ENCODE measurements at places on chromosomes 4 and X.

DNA sequence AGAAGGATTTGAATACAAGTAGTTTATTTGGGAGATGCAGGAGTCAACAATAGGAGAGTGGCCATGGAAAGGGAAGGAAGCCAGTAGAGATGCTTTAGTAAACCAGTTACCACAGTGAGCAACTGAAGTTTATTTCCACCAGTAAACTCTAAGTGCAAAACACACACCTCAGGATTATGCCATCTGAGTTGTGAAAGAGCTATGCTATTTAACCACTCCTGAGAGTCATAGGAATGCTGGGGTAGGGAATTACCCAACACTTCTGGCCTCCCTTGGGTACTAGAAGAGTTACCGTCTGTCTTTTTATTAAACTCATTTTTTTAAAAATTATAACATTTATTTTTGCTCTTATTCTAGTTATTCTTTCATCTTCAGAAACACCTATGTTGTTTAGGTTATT lies 834.6 kb upstream of the AMOT start:
- DNase-seq, result no peak

- no peak for DNase-seq
Observed at GRCh38 chr4:139857021-139857420, 191.4 kb downstream of the MGST2 start.

DNA sequence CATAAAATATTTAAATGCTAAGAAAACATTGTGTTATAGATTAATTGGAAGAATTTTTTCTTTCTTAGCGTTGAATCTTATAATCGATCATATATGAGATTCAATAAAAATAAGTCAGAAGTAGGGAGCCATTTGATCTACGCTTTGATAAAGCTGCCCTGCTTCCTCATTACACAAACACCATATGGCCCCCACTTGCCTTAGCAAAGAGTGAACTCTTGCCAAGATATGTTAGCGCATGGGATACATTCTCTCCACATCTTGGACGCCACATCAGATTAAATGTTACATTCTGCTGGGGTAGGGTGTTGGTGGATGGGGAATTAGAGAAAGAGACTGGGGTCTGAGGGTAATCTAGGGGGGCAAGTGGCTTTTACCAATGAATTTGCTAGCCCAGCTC lies 207.7 kb upstream of the MID1 start:
- DNase-seq, result no peak

- DNase-seq, result no peak
Observed at GRCh38 chr4:96170198-96170597, 330.3 kb downstream of the PDHA2 start.

DNA sequence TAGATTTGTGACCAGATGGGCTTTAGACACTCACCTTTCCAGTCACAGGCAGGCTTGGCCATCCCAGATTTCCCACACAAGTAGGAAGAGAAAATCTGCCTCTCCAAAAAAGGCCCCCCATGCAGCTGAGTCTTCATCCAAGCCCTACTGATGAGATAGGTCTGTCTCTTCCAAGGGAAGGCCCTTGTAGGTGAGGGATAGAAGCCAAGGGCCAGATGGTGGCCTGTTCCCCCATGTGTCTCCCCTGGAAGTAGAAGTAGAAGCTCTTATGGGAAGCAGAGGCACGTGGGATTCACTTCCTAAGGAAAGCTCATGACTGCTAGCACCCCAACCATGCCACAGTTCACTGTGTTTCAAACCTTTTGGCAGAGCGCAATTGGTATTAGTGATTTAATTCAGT lies 81.5 kb downstream of the REPS2 start:
- no peak for DNase-seq

DNA sequence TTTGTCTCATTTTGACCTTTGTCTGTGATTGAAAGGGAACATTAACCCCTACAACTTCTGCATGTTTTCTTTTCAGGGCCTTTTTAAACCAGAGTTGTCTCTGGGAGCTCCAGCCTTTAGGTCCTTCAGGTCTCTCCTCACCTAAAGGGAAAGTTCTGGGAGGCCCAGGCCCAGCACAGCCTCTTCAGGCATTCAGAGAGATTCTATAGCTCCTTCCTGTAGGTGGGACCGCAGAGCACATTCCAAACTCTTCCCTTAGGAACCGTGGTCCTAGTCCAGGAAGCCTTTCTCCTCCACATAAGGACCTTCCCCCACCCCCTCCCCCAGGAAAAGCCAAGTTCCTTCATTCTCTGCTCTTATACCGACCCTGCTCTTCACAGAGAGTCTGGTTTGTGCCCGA lies 14.9 kb downstream of the NKX6-1 start:
- DNase-seq, result no peak

DNA sequence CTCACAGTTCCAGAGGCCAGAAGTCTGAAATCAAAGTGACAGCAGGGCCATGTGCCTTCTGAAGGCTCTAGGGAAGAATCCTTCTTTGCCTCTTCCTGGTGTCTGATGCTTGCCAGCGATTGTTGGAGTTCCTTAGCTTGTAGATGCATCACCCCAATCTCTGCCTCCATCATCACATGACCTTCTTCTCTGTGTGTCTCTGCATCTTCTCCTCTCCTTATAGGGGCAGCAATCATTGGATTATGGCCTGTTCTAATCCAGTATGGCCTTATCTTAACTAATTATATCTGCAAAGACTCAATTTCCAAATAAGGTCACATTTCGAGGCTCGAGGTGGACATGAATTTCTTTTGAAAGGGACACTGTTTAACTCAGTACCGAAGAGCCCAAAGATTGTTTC lies 71.7 kb upstream of the RAI2 start:
- DNase-seq, result no peak

- DNase-seq, result no peak
Observed at GRCh38 chr4:56389558-56389957, 2.3 kb upstream of the AASDH start.

GRCh38 chr4:182743815-182744214 lies 173.4 kb downstream of the DCTD start:
- no peak for DNase-seq

- DNase-seq, result no peak
Observed at GRCh38 chr4:139028191-139028661, 12.6 kb downstream of the NOCT start.

DNA sequence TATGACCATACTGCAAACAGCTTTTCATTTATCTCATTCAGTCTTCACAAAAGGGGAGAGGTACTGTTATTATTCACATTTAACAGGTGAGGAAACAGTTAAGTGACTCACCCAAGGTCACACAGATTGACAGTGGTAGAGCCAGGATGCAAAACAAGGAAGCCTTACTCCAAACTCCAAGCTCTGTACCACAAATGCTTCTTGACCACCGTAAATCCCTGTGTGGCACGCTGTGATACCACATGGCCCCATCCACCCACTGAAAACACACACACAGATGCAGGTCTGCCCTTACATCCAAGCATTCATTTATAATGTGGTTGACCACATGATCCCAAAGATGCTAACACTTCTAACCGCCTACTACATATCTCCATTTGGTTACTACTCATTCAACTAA lies 129.5 kb downstream of the TSPAN5 start:
- DNase-seq, result no peak

DNA sequence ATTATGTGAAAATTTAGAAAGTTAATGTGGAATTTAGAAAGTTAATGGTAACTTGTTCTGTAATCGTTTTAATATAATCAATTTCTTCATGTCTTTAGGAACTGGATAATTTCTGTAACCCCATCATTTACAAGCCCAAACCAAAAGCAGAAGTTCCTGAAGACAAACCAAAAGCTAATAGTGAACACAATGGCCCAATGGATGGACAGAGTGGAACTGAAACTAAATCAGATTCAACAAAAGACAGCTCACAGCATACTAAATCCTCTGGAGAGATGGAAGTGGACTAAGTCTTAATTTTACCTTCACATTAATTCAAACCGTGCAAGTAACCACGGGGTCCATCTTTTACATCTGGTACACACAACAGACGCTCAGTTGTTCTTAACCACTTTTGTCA lies 48.1 kb upstream of the PLK4 start:
- no peak for DNase-seq

DNA sequence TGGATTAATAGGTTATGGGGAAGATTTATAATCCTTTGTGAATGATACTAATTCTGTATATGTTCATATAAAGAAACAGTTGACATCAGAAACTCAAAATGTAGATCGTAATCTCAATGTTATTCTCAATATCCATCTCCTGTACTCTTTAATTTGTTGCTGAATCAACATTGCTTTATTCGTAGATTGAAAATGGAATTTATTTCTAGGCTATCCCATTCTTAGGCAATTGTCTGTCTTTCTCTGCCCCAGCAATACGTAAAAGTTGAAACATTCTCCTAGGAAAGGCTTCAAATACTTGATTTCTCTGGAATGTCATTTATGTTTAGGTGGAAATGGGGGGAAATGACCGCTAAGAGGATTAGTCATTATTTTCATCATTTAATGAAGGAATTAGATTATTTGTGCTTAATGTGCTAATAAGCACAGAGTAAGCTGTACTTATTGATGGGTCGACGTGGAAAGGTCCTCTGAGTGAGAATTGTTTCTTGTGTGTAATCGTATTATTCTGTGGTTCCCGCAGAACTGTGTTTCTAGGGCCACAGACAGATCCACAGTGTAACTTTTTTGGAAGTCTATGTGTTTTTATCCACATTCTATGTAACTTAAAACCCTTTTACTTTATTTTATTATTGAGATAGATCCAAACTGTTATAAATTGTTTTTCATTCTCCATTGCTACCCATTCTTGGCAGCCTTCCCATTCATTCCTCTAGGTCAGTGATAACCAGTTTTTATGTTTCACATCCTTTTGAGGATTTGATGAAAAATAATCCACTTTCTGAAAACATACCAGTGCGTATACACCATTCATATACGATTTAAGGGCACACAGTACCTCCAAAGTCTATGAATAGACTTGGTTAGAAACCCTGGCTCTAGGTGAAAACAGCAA lies 262.9 kb downstream of the ARHGAP10 start:
- DNase-seq, result peak; percentile 50

GRCh38 chrX:132292793-132293192 lies 73.5 kb upstream of the RAP2C start:
- peak; percentile 70 for DNase-seq

DNA sequence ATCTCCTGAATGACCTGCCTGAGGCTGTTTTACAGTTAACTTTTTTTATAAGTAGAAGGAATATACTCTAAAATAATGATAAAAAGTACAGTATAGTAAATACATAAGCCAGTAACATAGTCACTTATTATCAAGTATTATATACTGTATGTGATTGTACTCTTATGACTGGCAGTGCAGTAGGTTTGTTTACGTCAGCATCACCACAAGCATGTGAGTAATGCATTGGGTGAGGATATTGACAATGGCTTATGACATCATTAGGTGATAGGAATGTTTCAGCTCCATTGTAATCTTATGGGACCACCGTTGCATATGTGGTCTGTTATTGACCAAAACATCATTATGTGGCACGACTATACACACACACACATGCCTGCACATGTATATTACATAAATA lies 20.5 kb downstream of the NUDT9 start:
- DNase-seq, result no peak

- no peak for DNase-seq
Observed at GRCh38 chr4:11640584-11640983, 211.9 kb upstream of the HS3ST1 start.

DNA sequence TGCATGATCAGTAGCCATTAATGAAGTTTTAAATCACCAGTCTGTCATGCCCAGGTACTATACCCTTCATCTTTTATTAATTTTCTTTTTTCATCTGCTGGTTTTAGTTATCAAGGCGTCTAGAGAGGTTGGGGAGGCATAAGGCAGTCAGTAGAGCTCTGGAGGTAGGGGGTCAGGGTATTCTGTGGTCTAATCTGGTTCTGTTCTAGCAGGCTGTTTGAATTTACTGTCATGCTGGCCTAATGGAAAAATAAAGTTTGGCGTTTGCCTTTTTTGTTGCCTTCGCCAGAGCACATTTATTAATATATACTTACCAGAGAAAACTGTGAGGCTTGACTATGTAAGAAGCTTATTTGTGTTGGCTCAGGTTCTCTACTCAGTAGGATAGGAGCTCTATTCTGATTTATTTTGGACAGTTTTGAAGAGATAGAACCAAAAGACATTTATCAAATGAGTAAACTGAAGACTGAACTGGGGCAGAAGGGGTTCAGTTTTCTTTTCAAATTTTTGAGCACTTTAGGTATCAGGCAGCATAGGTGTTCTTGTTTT lies 46.9 kb downstream of the TMEM131L start:
- no peak for DNase-seq

GRCh38 chr4:56681853-56682525 lies 893 bp upstream of the HOPX start:
- no peak for DNase-seq

DNA sequence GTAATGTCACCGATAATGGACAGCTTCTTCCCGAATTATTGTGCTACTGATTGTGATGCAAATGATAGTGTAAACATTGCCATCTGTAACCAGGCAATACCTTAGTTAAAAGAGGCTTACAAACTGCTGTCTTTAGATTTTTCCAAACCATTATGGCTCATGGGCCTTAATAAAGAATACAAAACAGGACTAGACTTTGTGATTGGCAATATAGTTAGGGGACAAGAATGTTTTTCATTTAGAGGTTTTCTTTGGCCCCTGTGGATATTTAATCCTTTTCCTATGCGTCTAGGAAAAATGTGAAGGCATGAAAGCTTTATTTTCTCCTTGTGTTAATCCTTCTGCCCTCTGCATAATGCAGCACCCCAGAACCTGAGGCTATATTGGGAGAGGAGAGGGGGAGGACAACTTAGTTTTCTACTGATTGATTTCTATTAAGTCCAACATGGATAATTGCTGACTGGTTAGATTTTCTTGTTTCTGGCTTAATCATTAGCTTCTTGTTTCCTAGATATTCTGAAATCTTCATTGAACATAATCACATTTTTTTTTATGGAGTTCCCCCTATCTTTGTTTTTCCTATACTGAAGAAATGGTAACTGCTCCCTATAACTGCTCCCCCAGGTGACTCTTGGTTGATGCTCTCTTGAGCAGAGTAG lies 1.9 kb downstream of the PRPS1 start:
- no peak for DNase-seq

DNA sequence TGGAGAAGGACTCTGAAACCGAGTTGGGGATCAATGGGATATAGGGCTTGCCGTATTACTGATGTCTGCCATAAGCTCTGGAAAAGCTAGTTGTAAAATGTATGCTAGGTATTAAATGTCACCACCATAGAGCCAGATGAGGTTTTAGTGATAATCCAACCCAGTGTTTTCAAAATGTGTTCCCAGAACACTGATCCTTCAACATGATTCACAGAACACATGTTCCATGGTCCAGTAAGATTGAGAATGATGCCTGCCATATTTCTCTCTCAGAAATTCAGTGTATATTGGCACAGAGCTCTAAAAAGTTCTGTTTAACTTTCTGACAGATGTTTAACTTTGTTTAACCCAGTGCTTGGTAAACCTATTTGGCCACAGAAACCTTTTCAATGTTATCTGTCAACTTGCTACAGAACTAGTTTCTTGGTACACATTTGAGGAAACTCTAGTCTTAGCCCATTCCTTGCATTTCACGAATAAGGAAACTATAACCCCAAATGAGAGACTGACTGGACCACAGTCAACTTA lies 160.2 kb downstream of the PALLD start:
- DNase-seq, result no peak

DNA sequence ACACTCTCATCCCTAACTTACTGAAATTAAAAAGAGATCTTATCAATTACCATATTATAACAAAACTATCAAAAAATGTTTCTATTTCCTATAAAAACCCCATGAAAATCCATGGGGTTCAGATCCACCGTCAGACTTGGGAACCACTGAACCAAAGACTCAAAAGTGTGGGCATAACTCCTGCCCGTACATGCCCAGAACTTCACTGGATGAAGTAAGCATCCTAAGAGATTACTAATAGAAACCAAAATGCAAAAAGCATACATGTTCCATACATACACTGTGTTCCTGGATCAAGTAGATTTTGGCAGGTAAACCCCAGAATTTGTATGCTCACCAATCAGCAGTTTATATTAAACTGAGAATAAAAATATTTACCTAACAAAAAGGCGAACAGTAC lies 66.1 kb downstream of the PRSS12 start:
- no peak for DNase-seq

Data from cardiac fibroblast (primary cell).